ENCODE measurements at places on chromosomes 1 and 21.

DNA sequence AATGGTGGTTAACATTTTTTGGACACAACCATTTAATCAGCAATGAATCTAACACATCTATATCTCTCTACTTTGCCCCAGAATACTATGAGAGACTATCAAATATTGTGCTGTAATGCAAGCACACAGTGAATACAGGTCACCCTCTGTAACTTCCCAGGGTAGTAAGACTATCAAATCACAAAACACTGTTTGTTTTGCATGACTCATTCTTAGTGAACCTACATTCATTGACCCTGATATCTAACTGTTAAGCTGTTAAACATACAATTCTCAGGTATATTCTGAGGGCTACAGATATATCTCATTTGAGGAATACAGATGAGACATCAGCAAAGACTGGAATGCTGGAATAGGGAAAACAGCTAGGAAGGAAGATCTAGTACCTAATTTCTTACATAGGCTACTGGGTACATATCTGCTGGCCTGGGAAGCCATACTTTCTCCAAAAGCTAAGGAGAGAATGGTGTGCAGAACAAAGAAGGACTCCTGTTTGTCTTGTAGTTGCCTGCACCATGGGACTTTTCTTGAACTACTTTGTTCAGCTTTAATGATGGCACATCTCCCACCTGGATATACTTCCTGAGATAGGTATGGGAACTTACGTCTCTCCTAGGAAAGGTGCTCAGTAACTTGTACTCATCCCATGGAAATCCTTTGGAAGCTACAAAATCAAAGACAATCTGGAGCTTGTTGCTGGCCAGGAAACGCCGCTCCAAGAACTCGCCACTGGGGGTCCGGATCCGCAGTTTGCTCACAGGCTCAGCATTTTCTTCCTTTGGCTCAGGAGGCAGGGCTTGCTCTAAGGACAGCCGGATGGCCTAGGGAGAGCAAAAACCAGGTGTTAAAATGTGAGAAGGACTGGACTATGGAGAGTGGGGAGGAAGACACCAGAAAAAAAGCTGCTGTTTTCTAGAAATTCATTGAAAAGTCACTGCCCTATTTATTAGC lies 51.9 kb upstream of the DMRTA2 start:
- H3K4me3 ChIP-seq: no peak overlapping the region
- DNase-seq: no peak
- peaks cover 28% of the 10 kb centered on the region for H3K36me3 ChIP-seq
- no peaks in the 10 kb centered on the region for H3K4me1 ChIP-seq

DNA sequence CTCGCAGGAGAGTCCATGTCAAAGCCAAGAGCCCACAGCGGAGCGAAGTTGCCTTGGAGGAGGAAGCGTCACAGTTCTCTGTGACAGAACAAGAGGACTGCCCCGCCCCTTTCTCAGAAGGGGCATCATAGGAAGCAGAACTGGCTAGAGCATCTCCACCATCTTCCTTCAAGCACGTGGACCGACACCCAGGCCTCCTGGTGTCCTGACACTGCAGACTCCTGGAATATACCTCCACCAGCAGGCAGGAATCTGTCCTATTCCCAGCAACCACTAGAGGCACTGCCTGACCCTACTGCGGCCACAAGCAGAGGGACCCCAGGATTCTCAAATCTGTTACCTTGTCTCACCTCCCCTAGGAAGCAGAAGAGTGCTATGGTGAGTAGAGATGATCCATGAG lies 37.8 kb downstream of the GPA33 start:
- DNase-seq: no peak
- H3K4me1 ChIP-seq: no peaks in the 10 kb centered on the region
- no peaks in the 10 kb centered on the region for H3K36me3 ChIP-seq
- peaks cover 4% of the 10 kb centered on the region for H3K27me3 ChIP-seq
- H3K4me3 ChIP-seq: no peak overlapping the region

GRCh38 chr1:5250336-5250735 lies 595.9 kb downstream of the AJAP1 start:
- H3K27me3 ChIP-seq: no peaks in the 10 kb centered on the region
- DNase-seq: no peak
- no peaks in the 10 kb centered on the region for H3K4me1 ChIP-seq
- no peak overlapping the region for H3K4me3 ChIP-seq
- H3K36me3 ChIP-seq: no peaks in the 10 kb centered on the region
- no peak overlapping the region for H3K27ac ChIP-seq

GRCh38 chr1:76713535-76713934 lies 153.7 kb upstream of the ST6GALNAC5 start:
- H3K4me1 ChIP-seq: no peaks in the 10 kb centered on the region
- H3K4me3 ChIP-seq: no peak overlapping the region
- H3K36me3 ChIP-seq: no peaks in the 10 kb centered on the region
- no peaks in the 10 kb centered on the region for H3K27me3 ChIP-seq

- H3K4me1 ChIP-seq: peaks cover 34% of the 10 kb centered on the region
- no peaks in the 10 kb centered on the region for H3K36me3 ChIP-seq
- DNase-seq: peak; percentile 57
- H3K27ac ChIP-seq: no peak overlapping the region
- H3K27me3 ChIP-seq: peaks cover 7% of the 10 kb centered on the region
- H3K4me3 ChIP-seq: no peak overlapping the region
These were observed 84.6 kb downstream of the SYT2 start for GRCh38 chr1:202625416-202626360.

GRCh38 chr1:64653466-64653865 lies 91.4 kb upstream of the RAVER2 start:
- no peak overlapping the region for H3K4me3 ChIP-seq
- H3K36me3 ChIP-seq: no peaks in the 10 kb centered on the region
- H3K27ac ChIP-seq: no peak overlapping the region
- peaks cover 13% of the 10 kb centered on the region for H3K27me3 ChIP-seq
- DNase-seq: no peak
- H3K4me1 ChIP-seq: no peaks in the 10 kb centered on the region

GRCh38 chr1:8796812-8797211 lies 20.6 kb downstream of the RERE start:
- DNase-seq: no peak
- H3K27me3 ChIP-seq: no peaks in the 10 kb centered on the region
- H3K36me3 ChIP-seq: peaks cover 3% of the 10 kb centered on the region
- H3K4me1 ChIP-seq: peaks cover 1% of the 10 kb centered on the region
- H3K4me3 ChIP-seq: no peak overlapping the region

- no peak for DNase-seq
- H3K27ac ChIP-seq: no peak overlapping the region
- H3K36me3 ChIP-seq: no peaks in the 10 kb centered on the region
- no peak overlapping the region for H3K4me3 ChIP-seq
These were observed 40.9 kb downstream of the LGR6 start for GRCh38 chr1:202234331-202235002.

- no peak overlapping the region for H3K4me3 ChIP-seq
- no peaks in the 10 kb centered on the region for H3K27me3 ChIP-seq
- DNase-seq: peak; percentile 36
These were observed 108.3 kb downstream of the HIVEP3 start for GRCh38 chr1:41810446-41810845.

DNA sequence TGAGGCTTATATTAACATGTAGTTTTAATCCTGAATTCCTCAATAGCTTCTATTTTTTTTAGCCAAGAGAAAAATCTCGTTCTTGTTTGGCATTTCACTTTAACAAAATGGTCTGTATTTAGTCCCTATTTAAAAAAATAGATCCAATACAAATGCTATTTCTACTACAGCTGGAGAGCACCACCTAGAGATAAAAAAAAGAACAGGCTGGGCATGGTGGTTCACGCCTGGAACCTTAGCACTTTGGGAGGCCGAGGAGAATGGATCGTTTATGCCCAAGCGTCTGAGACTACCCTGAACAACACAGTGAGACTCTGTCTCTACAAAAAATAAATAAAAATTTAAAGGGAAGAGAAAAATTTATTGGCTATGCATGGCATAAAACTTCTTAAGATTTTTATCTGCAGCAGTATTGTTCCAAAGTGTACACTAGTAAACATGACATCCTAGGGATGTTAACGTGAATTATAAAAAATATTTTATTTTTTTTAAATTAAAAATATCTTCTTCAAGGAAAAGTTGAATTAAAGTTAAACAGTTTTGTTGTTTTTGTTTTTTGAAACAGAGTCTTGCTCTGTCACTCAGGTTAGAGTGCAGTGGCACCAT lies 4.4 kb downstream of the ST7L start:
- peaks cover 11% of the 10 kb centered on the region for H3K36me3 ChIP-seq
- no peak overlapping the region for H3K27ac ChIP-seq
- no peak overlapping the region for H3K4me3 ChIP-seq
- peaks cover 11% of the 10 kb centered on the region for H3K4me1 ChIP-seq
- H3K27me3 ChIP-seq: no peaks in the 10 kb centered on the region
- DNase-seq: no peak

DNA sequence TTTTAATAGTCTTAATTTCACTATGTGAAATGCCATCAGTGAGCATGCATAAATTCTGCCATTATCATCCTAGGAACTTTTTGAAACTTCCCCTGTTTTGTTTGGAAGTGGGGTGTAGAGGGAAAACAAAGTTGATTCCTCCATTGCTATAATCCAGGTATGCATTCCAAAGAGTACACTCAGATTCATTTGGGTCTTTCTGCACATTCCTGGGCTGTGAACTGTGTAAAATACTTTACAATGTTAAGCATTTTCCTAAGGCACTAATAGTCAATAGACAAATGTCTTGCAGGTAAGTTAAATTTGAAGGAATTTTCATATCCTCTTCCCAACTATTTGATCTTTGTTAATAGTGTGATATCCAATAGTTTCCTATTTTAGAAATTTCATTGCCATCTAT lies 36.2 kb downstream of the SGIP1 start:
- DNase-seq: no peak
- H3K36me3 ChIP-seq: no peaks in the 10 kb centered on the region
- no peaks in the 10 kb centered on the region for H3K4me1 ChIP-seq
- no peak overlapping the region for H3K27ac ChIP-seq

DNA sequence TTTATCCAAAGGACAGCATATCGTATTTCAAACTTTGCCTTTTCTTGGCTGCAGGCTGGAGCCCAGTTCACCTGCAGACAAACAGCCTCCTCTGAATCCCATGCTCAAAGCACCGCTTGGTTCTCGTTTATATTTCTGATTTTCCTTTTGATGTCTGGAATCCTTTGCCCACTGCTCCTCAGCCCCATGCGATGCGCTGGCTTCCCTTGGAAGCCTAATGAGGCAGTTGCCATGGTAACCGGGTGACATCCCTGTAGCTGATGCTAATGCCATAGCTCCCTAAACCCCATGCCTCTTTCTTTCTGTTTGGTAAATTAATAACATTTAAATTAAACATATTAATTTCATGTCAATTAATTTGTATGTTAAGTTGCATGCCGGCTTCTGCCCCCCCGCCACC lies 327.1 kb downstream of the PRDM2 start:
- no peaks in the 10 kb centered on the region for H3K4me1 ChIP-seq
- peaks cover 1% of the 10 kb centered on the region for H3K27me3 ChIP-seq
- no peak for DNase-seq

- peaks cover 2% of the 10 kb centered on the region for H3K36me3 ChIP-seq
- no peaks in the 10 kb centered on the region for H3K4me1 ChIP-seq
- peaks cover 7% of the 10 kb centered on the region for H3K27me3 ChIP-seq
- DNase-seq: no peak
These were observed 118.0 kb downstream of the KAZN start for GRCh38 chr1:14716474-14716873.

- H3K36me3 ChIP-seq: no peaks in the 10 kb centered on the region
- DNase-seq: no peak
- H3K4me3 ChIP-seq: no peak overlapping the region
- no peaks in the 10 kb centered on the region for H3K27me3 ChIP-seq
- H3K4me1 ChIP-seq: no peaks in the 10 kb centered on the region
- no peak overlapping the region for H3K27ac ChIP-seq
These were observed 650.9 kb upstream of the ADGRL2 start for GRCh38 chr1:81149649-81150325.

GRCh38 chr1:242318140-242318539 lies 206.4 kb downstream of the PLD5 start:
- no peak overlapping the region for H3K27ac ChIP-seq
- H3K36me3 ChIP-seq: no peaks in the 10 kb centered on the region
- peaks cover 4% of the 10 kb centered on the region for H3K27me3 ChIP-seq
- H3K4me3 ChIP-seq: no peak overlapping the region

DNA sequence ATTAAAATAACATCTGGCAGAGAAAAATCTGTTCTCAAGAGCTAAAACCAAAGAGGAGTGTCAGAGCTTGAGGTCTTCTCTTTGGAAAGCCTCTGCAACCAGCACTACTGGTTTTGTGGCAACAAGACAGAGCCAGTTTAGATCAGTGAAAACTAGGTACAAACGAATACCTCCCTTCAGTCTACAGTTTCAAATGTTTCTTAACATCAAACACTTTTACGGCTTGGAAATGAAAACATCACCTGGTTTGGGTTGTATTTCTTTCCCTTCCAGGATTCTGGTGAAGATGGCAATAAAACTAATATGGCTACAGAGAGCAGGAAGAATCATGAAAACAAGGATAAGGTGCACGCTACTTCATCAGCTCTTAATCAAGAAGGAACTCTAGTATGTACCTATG lies 339.4 kb upstream of the ESRRG start:
- no peaks in the 10 kb centered on the region for H3K36me3 ChIP-seq
- no peak overlapping the region for H3K27ac ChIP-seq
- H3K4me1 ChIP-seq: no peaks in the 10 kb centered on the region
- no peak overlapping the region for H3K4me3 ChIP-seq
